ENCODE measurements at places on chromosomes 1 and 21. TPM values are rescaled to one million over a fixed set of nuclear protein-coding genes. Genes with fewer than 3 reads are reported as not detected.

Gene SLAMF8
- 0.47 TPM for polyA plus RNA-seq

Gene SAMD11
- polyA plus RNA-seq = 5.6 TPM

- no peak for DNase-seq
These were observed 8.5 kb downstream of the HLX start for GRCh38 chr1:220887520-220888416.

GRCh38 chr1:14111121-14111520, 411.1 kb downstream of the PRDM2 start:
- DNase-seq = no peak

Data from forelimb muscle (tissue), 1 donor.